ENCODE measurements at places on chromosomes 11 and 22.

GRCh38 chr22:38167988-38168407 is 13.6 kb downstream of the PLA2G6 start:
- DNase-seq, result no peak

GRCh38 chr11:2093575-2094353 is 45.4 kb downstream of the IGF2 start:
- no peak for DNase-seq

DNA sequence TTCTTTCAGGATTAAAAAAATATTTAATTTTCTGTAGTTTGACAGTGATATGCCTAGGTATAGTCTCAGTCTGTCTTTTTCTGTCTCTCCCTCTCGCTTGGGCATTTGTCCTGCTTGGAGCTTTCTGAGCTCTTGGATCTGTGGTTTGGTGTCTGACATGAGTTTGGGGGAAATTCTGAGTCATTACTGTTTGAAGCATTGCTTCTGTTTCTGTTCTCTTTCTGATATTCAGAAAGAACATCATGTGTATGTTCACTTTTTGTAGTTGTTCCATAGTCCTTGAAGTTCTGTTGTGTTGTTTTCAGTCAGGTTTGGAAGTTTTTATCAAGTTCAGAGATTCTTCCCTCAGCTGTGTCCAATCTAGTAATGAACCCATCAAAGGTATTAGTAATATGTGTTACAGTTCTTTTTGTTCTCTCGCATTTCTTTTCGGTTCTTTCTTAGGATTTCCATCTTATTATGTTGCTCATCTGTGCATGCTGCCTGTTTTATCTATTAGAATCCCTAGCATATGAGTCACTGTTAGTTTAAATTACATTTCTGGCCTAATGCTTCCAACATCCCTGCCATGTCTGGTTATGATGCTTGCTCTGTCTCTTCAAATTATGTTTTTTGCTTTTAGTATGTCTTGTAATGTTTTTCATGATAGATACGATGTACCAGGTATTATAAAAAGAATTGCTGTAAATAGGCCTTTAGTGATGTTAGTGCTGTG is 48.4 kb downstream of the DDX10 start:
- no peak for DNase-seq

GRCh38 chr11:130092661-130093060 is 23.0 kb downstream of the APLP2 start:
- no peak for DNase-seq

DNA sequence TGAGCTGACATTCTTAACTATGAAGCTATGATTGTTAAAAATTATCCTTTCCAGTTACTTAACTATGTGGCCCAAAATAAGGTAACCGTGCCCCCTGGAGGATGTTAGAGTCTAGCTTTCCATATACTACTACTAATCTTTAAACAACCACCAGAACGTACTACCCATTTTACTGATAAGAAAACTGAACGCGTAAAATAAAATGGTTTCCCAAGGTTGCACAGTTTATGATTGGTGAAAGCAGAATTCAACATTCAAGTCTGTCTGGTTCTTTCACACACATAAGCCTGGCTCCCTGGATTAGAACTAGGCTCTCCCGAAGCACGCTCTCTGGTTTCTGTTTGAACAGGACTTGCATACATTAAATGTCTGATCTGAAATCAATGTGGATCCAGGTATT is 437.8 kb upstream of the CCDC90B start:
- DNase-seq, result no peak

GRCh38 chr11:15705891-15706290 is 591.2 kb downstream of the INSC start:
- no peak for DNase-seq

DNA sequence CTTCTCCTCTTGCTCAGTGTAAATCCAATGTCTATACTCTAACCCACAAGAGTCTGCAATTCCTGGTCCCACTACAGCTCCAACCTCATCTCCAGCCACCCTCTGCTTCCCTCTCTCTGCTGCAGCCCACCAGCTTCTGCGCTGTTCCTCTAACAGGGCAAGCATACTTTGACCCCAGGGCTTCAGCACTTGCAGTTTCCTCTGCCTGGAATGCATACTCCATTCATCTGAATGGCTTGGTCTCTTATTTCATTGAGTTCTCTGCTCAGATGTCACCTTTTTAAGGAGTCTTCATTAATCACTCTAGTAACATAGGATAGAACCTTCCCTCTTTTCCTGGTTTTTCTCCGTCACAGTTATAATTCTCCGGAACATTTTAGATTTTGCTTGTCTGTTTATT is 141.6 kb downstream of the BUD13 start:
- no peak for DNase-seq

GRCh38 chr11:78551066-78551465 is 23.6 kb downstream of the NARS2 start:
- DNase-seq, result no peak

DNA sequence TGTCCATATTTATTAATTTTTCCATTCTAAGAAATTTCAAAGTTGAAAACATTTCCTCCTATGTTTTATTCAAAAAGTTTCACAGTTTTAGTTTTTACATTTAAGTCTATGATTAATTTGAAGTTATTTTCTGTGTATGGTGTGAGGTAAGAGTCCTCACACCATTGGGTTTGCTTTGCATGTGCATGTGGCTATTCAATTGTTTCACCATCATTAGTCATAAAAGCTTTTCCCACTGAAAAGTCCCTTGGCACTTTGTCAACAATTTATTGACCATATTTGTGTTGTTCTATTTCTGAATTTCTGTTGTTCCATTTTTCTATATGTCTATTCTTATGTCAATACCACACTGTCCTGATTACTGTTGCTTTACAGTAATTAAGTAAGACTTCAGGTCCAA is 186.5 kb downstream of the KIF18A start:
- no peak for DNase-seq

GRCh38 chr11:133075351-133075750 is 456.9 kb downstream of the OPCML start:
- DNase-seq, result no peak

- no peak for DNase-seq
These were observed 2.9 kb downstream of the IFITM5 start for GRCh38 chr11:296171-297050.

DNA sequence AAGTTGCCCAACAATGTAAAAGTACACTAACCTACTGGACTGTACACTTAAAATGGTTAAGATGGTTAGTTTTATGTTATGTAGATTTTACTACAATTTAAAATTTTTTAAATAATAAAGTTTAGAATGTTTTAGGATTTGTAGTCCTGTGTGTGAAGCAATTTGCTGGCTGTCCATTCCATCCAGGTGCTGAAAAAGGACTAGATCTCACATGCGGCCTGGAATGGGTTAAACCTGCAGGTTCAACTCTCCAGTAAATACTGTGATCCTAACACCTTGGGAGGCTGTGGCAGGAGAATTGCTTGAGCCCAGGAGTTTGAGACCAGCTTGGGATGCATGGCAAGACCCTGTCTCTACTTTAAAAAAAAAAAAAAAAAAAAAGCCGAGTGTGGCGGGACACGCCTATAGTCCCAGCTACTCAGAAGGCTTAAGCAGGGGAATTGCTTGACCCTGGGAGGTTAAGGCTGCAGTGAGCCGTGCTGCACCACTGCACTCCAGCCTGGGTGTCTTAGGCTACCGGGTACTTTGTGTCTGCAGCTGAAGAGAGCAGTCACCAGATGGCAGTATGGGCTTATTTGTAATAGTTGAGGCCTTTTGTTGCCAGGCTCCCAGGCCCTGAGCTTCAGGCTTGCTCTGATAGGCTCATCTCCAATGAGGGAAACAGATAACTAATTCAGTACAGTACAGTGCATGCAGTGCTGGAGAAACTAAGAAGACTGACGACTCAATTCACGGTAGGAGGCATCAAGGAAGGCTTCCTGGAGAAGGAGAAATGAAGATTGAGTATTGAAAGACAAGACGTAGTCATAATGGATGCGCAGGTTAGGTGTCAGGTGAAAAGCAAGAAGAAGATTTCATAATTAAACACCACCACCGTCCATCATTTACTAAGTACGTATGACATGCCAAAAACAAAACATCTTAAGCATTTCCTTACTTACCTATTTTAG is 64.7 kb upstream of the ASPHD2 start:
- peak; percentile 2 for DNase-seq

GRCh38 chr11:95156133-95156721 is 66.6 kb downstream of the ENDOD1 start:
- no peak for DNase-seq

DNA sequence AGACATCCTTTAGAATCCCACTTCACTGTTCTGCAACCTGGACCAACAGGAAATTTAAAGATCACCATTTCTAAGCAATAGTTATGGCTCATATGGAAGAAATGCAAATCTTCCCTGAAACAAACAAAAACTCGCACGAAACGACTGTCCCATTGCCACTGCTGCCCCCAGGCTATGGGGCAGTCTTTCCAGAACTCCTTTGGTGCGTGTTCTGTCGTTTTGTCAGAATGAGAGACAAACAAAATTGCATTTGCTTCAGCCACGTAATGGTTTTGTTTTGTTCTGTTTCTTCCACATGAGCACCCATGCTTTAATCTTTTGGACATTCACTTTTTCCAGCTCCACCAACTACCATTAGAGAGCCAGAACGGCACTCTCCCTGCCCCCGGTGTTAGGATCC is 10.8 kb upstream of the FBLN1 start:
- no peak for DNase-seq

- no peak for DNase-seq
These were observed 54.1 kb upstream of the ARHGAP20 start for GRCh38 chr11:110766316-110766715.

GRCh38 chr11:130181295-130182272 is 22.0 kb downstream of the ST14 start:
- DNase-seq, result no peak

DNA sequence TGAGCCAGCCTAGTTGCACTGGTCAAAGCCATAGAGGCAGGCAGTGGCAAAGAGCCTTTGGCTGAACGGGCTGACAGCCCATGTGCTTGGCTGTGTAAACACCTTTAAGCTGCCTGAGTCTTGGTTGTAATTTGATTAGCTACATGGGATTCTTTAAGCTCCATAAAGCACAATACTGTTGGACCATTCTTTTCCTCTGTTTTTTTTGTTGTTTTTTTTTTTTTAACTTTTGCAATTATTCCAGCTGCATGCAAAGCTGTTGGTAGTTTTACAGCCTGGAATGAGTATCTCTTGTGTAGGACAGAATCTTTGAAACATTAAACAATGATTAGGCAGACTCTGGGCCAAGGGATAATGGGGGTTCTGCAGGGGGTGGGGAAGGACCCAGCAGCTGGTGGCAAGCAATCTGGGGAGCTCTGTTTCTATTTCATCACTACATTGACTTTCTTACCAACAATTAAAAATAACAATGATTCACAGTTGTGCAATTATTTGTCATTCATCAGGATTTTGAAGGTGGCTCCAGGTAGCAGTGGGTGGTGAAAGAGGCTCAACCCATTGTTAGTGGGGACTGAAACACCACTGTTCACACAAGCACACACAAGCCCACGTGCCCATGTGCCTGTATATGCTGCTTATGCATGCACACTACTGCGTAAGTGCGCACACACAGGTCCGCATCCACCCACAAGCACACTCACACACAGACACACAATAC is 69.5 kb upstream of the CSNK2A3 start:
- no peak for DNase-seq

- DNase-seq, result no peak
These were observed 78.8 kb downstream of the LIF start for GRCh38 chr22:30167734-30168133.

DNA sequence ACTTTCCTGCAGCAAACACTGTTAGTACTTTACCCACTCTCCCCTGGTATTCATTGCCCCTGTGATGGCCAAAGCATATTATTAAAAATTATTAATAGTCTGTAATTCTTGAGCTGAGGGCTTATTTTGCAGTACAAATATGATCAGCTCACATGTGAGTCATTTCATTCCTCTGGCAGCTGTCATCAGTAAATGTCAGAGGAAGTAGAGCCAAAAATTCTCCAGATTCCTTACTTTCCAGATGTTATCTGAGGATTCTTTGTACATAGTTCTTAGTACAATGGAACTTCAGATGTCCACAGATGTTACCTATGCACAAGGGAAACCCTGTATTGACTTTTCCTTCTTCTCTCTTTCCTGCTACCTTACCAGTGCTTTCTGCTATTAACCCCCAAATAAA is 12.5 kb downstream of the OR5B3 start:
- DNase-seq, result no peak

DNA sequence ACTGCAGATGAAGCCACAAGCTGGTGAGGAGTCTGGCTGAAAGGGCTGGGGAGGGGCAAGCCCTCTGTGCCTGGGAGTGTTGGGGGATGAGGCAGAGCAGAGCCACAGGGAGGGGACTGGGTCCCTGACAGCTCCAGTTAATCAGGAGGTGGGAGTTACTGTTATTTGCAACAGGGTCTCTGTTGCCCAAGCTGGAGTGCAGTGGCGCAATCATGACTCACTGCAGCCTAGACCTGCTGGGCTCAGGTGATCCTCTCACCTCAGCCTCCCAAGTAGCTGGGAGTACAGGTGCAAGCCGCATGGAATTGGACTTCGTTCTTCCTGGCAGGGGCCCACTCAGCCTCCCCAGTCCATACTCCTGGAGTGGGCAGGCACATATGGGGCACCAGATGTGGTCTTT is 7.7 kb downstream of the SCN2B start:
- DNase-seq, result no peak

- no peak for DNase-seq
These were observed 46.9 kb upstream of the TTC12 start for GRCh38 chr11:113267493-113267892.

GRCh38 chr11:128497776-128498095 is 89.6 kb downstream of the ETS1 start:
- DNase-seq, result no peak

- DNase-seq, result no peak
These were observed 46.4 kb downstream of the PAX6 start for GRCh38 chr11:31764766-31765165.

DNA sequence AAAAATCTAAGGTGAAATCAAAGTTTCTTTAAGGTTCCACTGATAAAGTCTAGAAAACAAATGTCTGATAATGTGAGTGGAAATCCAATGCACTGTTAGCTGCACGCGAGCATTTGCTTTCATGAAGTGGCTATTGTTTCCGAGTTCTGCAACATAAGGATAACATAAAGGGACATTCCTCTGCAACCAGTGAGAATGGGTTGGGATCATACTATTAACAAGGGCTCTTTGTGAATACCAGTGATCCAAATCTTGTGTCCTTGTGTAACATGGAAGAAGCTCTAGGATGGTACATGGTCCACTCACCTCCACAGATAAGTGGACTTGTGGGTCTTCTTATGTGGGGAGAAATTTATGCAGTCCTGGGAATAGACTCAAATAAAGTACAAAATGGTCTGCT is 24.6 kb downstream of the APIP start:
- no peak for DNase-seq

GRCh38 chr22:22936915-22937656 is 49.5 kb downstream of the IGLL5 start:
- no peak for DNase-seq

GRCh38 chr22:23218867-23219251 is 38.5 kb downstream of the BCR start:
- no peak for DNase-seq

DNA sequence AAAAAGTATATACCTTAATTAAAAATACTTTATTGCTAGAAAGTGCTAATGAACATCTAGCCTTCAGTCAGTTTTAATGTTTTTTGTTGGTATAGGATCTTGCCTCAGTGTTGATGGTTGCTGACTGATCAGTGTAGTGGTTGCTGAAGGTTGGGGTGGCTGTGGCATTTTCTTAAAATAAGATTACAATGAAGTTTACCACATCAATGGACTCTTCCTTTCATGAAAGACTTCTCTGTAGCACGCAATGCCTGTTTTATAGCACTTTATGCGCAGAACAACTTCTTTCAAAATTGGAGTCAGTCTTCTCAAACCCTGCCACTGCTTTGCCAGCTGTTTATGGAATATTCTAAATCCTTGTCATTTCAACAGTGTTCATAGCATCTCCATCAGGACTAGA is 50.6 kb downstream of the LDLRAD3 start:
- DNase-seq, result no peak

- no peak for DNase-seq
These were observed 5.1 kb downstream of the GDPD5 start for GRCh38 chr11:75520688-75521087.

Data from stimulated activated CD8-positive, alpha-beta memory T cell treated with anti-CD3 and anti-CD28 coated beads, Interleukin-7, amount 100 ng/mL, for 1 hour (primary cell).